HEK293T (cell line): ENCODE measurements at places on chromosomes 13 and 19.

DNA sequence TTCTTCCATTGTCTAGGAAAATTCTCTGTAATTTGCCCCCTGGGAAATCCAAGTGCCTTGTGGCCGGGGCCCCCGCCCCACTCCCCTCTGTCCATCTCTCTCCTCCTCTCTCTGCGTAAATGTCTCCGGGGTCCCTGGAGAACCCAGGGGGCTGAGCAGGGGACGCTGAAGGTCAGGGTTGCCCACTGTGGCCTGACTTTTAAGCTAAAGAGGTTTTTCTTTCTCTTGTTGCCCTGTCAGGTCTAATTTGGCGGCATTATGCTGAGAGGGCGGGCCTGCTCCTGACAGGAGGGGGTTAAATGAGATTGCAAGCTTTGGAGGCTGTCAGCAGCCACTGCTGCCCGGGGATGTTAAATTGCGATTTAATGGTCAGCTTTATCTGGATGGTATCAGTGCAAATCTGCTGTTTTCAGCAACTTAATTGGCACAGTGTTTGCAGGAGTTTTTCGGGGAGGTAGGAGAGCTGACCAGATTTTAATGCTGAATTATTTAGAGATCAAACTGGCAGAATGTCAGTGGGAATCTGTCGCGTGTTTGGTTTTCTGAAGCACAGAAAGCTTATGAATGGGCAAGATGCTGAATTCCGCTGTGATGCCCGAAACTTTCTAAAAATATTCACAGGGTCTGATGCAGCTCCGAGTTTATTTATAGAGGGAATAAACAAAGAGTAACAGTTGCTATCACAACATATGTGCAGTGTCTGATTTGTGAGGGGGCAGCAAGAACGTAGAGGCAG, 93.2 kb upstream of the SOX1 start:
- DNase-seq: no peak

DNA sequence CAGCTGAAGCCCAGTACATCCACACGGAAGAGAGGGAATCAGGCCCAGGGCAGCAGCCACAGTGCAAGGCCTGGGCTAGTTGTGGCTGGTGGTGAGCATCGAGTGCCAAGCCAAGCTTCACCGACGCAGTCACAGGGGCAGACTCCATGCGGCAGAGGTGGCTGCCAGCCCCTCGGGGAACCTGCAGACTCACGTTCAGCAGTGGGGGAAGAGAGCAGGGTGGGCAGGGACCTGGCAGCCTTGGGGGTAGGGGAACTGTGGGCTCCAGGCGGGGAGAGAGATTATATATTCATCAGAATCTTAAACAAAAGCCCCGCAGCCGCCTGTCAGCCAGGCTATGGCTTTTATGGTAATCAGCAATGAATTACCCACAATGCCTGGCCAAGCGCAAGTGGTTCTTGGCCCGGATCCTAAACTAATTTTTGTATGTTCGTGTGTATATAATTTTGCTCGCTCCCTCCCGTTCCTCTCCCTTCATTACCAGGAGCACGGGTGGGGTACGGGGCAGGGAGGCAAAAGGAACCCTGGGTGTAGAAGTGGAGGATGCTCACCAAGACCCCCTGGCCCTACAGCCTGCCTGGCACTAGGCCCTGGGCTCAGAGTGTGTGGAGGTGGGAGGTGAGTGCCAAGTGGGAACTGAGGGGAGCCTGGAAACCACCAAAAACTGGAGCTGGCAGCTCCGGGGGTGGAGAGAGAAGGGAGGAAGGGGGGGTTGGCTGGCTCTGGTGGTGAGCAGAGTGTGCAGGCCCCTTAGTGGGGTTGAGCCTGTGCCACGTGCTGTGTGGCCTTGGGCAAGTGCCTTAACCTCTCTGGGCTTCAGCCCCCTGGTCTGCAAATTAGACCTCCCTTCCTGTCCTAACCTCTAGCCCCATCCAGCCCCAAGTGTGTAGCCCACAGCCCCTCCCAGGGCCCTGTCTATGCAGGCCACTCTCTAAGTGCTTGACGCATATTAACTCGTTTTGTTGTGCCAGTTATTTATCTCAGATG, 31.9 kb downstream of the PTPRS start:
- peak; percentile 40 for DNase-seq

- no peak for DNase-seq
Measured at GRCh38 chr19:35793381-35794165, 18.2 kb downstream of the ARHGAP33 start.

DNA sequence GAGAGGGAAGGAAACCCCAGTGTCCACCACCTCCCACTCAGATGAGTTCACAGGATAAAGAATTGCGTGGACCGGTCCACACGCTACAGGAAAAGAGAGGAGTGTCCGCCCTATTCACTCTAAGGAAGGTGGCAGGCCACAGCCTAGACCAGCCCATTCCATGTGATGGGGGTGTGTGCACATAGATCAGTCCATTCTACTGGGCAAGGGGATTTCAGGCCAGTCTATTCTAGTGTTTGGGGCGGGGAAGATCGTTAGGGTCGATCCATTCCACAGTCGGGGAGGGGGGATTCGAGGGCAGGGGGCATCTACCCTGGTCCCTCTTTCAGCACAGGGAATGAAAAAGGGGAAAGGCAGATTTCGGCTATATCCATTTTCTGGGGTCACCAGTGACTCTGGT, 7.8 kb downstream of the FIZ1 start:
- DNase-seq: peak; percentile 26

DNA sequence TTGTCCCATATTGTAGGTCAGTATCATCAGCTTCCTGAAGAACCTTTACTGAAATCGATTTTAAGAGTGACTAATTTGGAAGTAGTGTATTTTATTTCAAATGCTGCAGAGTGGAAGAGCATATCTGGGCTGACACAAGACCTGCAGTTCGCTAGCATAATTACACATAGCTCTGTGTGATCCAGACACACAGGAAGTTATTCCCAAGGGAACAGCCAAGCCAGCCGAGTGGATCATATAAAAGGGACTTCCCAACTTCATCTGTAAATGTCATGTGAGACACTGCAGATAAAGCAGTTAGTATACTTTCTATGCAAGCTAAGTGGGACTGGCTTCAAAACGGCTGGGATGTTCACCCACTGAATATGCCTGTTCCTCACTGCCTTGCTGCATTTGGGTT, 760.4 kb downstream of the SLITRK1 start:
- no peak for DNase-seq

GRCh38 chr13:35500144-35500543, 23.7 kb upstream of the MAB21L1 start:
- no peak for DNase-seq

DNA sequence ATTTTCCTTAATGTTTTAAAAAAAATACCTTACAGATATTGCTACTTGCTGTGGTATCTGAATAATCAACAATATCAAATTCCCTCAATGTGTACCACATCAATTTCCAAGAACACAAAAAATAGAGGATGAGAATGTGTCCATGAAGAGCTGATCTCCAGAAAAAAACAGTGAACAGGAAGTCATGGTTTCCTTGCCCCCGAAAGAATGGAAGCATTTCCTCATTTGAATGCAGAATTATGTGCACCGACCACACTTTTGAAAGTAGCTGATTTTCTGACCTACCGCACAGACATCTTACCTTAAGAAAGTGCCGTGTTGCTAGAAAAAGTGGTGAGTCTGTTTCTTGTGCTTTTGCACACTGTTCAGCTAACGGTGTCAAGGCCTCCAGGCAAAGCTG, 13.4 kb upstream of the EEF1AKMT1 start:
- DNase-seq: no peak

DNA sequence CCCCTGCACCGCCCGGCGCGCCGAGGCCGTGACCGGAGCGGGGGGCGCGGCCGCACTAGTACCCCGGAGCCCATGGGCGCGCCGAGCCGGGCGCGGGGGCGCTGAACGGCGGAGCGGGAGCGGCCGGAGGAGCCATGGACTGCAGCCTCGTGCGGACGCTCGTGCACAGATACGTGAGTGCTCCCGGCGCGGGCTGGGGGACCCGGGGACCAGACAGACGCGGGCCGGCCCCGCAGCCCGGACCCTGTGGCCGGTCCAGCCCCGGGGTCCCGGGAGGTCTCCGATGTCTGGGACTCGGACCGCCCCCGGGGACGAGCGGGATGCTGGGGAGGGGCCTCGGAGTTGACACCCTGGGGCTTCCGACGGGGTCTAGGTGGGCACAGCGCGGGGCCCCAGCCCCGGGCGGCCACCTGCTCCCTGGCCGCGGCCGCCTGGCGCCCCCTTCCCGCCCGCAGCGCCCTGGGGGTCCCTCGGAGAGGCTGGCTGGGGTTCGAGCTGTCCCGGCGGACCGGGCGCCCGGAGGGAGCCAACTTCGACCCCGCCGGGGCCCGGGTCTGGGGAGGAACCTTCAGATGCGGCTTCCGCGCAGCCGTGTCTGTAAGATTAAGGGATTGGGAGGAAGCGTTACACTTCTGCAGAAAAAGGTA, 568 bp downstream of the ATP11A start:
- peak; percentile 22 for DNase-seq

GRCh38 chr13:75216038-75216437, 265.9 kb downstream of the TBC1D4 start:
- DNase-seq: no peak

DNA sequence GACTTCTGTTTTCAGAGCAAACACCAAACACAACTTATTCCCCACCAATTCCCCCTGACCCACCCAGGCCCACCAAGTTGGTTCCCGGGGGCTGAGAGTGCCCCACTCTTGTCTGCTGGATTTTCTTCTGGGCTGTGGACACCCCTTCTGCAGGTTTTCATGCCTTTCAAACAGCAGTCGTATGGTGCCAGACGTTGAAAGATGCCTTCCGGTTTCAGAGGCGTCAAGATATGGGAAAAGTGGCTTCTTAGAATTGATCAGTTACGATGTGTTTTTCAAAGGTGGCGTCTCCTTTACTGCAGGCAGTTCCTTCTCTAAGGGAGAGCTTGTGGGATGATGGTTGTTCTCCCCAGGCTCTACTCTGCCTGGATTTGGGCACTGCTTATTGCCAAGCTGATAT, 12.7 kb downstream of the CLEC11A start:
- DNase-seq: no peak

DNA sequence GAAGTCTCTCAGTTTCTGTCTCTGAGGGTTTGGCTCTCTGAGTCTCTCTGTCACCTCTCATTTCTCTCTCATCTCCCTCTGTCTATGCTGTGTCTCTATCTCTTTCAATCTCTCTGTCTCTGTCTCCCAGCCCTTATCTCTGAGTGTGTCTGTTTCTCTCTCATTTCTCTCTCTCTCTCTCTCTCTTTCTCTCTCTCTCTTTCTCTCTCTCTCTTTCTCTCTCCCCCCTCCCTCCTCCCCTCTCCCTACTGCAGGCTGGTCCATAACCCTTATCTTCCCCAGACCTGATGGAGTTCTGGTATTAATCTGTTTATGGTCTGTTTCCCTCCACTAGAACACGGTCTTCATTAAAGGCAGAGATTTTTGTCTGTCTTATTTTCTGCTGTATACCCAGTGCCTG, 1.3 kb upstream of the PVR start:
- no peak for DNase-seq

DNA sequence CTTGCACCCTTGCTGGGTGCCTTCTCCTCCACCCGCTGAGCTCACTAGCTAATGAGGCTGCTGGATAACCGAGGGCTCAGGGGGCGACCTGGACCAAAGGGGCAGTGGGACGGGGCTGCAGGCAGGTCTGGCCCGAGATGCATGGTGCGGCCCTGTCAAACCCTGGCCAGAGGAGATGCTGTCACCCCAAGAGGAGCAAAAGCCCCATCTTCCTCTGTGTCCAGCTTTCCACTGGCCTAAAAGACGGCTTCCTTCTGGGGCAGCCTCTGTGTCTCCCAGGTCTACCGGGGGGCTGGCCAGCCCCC, 261.8 kb downstream of the TBC1D4 start:
- DNase-seq: peak; percentile 39

GRCh38 chr19:46704379-46705076, 12.4 kb downstream of the PRKD2 start:
- DNase-seq: peak; percentile 86

DNA sequence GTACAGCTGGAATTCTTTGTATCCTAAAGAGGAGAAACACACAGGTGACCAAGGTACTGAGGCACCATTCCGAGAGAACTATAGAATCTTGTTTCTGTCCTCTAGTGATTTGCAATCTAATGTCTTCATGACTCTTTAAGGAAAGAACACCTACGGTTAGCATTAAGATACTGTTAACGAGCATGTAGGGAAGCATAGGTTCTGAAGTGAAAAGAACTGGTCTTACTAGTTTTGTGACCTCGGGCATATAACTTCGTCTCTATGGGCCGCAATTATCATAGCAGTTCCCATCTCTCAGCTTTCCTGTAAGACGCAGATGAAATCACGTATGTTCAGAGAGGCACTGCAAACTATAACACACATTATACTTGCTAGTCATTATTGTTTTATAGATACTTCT, 193.0 kb upstream of the NBEA start:
- no peak for DNase-seq

- DNase-seq: no peak
Measured at GRCh38 chr19:14561847-14562351, 10.0 kb downstream of the NDUFB7 start.

- peak; percentile 52 for DNase-seq
Measured at GRCh38 chr19:1470305-1471009, 8.6 kb downstream of the C19orf25 start.

DNA sequence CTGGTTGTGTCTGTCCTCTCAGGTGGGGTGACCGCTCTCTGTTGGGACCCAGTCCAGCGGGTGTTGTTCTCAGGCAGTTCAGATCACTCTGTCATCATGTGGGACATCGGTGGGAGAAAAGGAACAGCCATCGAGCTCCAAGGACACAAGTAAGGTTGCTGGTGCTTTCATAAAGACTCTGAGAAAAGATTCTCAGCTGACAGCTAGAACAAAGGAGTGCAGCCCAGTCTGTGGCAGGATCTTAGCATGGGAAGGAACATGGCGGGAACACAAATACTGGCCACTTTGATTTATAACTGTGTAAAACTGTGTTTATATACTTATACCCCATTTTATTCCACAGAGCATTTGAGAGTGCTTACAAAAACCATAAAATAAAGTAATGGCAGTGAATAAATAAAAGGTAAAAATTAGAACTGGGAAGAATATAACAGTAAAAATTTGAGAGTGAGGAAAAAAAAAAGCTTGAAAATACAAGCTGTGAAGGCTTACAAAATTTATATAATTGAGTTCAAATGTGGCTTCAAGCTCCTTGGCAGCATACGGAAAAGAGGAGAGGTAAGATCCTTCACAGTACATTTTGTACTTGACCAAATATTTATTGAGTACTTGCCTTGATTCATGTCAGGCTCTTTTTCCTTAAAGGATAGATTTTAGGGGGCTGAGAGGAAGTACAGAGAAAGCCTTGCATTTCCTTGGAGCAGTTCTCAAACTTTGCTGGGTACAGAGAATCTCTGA, 64.8 kb downstream of the DHRS12 start:
- DNase-seq: no peak

DNA sequence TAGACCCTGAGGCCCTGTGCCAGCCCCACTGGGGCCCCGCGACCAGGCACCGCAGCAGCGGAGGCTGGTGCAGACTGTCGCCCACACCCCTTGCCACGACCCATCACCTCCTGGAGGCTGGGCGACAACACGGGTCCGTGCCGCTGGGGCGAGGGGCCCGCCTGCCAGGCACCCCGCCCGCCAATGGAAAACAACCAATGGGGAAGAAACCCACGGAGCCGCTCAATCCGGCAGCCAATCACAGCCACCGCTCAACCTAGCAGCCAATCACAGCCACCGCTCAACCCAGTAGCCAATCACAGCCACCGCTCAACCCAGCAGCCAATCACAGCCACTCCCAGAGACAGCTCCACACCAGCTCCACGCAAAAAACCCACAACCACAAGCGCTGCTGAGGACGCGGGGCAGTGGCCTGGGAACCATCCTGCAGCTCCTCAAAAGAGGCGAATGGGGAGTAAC, 29.7 kb downstream of the GPX4 start:
- DNase-seq: peak; percentile 42

GRCh38 chr13:29621841-29622240, 26.4 kb upstream of the SLC7A1 start:
- no peak for DNase-seq

GRCh38 chr13:23867027-23867491, 22.1 kb downstream of the MIPEP start:
- no peak for DNase-seq

GRCh38 chr13:36067746-36068381, 63.3 kb downstream of the DCLK1 start:
- no peak for DNase-seq
